ENCODE measurements at places on chromosomes 2 and 18. TPM values are rescaled to one million over a fixed set of nuclear protein-coding genes. Genes with fewer than 3 reads are reported as not detected.
A peak's percentile ranks its signal among the peaks of the same experiment; 100 is the strongest.

- no peak overlapping the region for H3K4me3 ChIP-seq
- peaks cover 6% of the 10 kb centered on the region for H3K4me1 ChIP-seq
- DNase-seq = peak; percentile 55
- H3K27ac ChIP-seq = no peak overlapping the region
Measured at GRCh38 chr18:78984941-78985784, 5.5 kb downstream of the SALL3 start.

GRCh38 chr18:28789502-28789901, 612.6 kb upstream of the CDH2 start:
- no peak overlapping the region for H3K27ac ChIP-seq
- no peak overlapping the region for H3K4me3 ChIP-seq
- H3K4me1 ChIP-seq = no peaks in the 10 kb centered on the region
- DNase-seq = no peak
- H3K36me3 ChIP-seq = no peaks in the 10 kb centered on the region
- no peaks in the 10 kb centered on the region for H3K27me3 ChIP-seq

GRCh38 chr18:3610813-3611212, 160.8 kb downstream of the TGIF1 start:
- peaks cover 23% of the 10 kb centered on the region for H3K4me1 ChIP-seq
- no peak overlapping the region for H3K4me3 ChIP-seq
- DNase-seq = peak; percentile 42
- no peaks in the 10 kb centered on the region for H3K27me3 ChIP-seq

GRCh38 chr18:40851014-40851429, 1104.0 kb upstream of the PIK3C3 start:
- no peak for DNase-seq
- H3K27ac ChIP-seq = no peak overlapping the region
- no peaks in the 10 kb centered on the region for H3K27me3 ChIP-seq
- no peaks in the 10 kb centered on the region for H3K36me3 ChIP-seq
- no peak overlapping the region for H3K4me3 ChIP-seq

DNA sequence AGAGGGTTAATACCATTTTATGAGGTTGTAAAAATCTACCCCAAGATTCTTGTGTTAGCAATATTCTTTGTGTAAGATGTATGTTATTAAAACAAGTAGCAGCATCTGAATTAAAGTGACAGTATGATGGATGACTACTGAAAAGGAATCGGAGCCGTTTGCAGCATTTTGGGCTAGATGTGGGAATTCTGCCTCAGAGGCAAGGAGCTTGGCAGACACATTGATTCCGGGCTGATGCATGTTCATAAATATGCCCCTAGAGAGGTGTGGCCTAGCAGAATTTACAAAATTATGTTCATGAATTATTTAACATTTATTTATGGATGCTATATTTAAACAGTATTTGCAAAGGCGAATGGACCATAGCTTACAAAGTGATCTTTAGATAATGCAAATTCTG, 389.0 kb upstream of the ETAA1 start:
- no peak overlapping the region for H3K4me3 ChIP-seq
- no peaks in the 10 kb centered on the region for H3K4me1 ChIP-seq
- no peak overlapping the region for H3K27ac ChIP-seq
- no peaks in the 10 kb centered on the region for H3K36me3 ChIP-seq
- no peak for DNase-seq

- peaks cover 13% of the 10 kb centered on the region for H3K36me3 ChIP-seq
- peaks cover 14% of the 10 kb centered on the region for H3K4me1 ChIP-seq
- DNase-seq = no peak
Measured at GRCh38 chr2:207995887-207996286, 29.4 kb downstream of the PLEKHM3 start.

- H3K36me3 ChIP-seq = peaks cover 21% of the 10 kb centered on the region
- DNase-seq = peak; percentile 67
- H3K4me1 ChIP-seq = peaks cover 62% of the 10 kb centered on the region
- no peaks in the 10 kb centered on the region for H3K27me3 ChIP-seq
- peak overlapping the region; percentile 100 for H3K27ac ChIP-seq
Measured at GRCh38 chr2:70124983-70125480, 37.8 kb downstream of the PCBP1 start.

The IL36RN gene
- not detected for total RNA-seq

The SIGLEC15 gene
- total RNA-seq = not detected

The PXDN gene
- total RNA-seq = 0.83 TPM
